Left kidney (tissue), 8 donors: ENCODE measurements at places on chromosomes 6 and 20. TPM values are rescaled to one million over a fixed set of nuclear protein-coding genes. Genes with fewer than 3 reads are reported as not detected.

ZBP1 gene
- not detected for polyA plus RNA-seq

MDFI gene
- 31.4 TPM for polyA plus RNA-seq

TSHZ2 gene
- polyA plus RNA-seq = 14.2 TPM

GPR6 gene
- not detected for polyA plus RNA-seq

MED20 gene
- 41.4 TPM for polyA plus RNA-seq
